ENCODE measurements at places on chromosomes 2 and 18. TPM values are rescaled to one million over a fixed set of nuclear protein-coding genes. Genes with fewer than 3 reads are reported as not detected.

RFTN2 gene
- 10.2 TPM for total RNA-seq

DAPL1 gene
- total RNA-seq = 68.9 TPM

RAB17 gene
- 88.1 TPM for total RNA-seq

ZBTB7C gene
- 66.7 TPM for total RNA-seq

FBXO11 gene
- total RNA-seq = 82.8 TPM

STRADB gene
- 25.6 TPM for total RNA-seq

COL3A1 gene
- total RNA-seq = 48.4 TPM

FBLN7 gene
- total RNA-seq = 33.6 TPM

CMPK2 gene
- total RNA-seq = 3.8 TPM

MTX2 gene
- 42.0 TPM for total RNA-seq

SULT1C4 gene
- 6.6 TPM for total RNA-seq

DCDC2C gene
- total RNA-seq = 0.89 TPM

TMEM37 gene
- 37.2 TPM for total RNA-seq

UGP2 gene
- 130 TPM for total RNA-seq

CYP26B1 gene
- total RNA-seq = 15.4 TPM

RBM45 gene
- total RNA-seq = 25.3 TPM

ABHD1 gene
- 0.44 TPM for total RNA-seq

DUSP2 gene
- total RNA-seq = 8.4 TPM

CD302 gene
- 64.4 TPM for total RNA-seq

CCT7 gene
- total RNA-seq = 175 TPM

Measured in thyroid gland (tissue), 4 donors.